Esophagus muscularis mucosa (tissue), 4 donors: ENCODE measurements at places on chromosomes 5 and 9.

GRCh38 chr9:37534412-37534811 is 41.8 kb downstream of the FBXO10 start:
- no peak for DNase-seq

DNA sequence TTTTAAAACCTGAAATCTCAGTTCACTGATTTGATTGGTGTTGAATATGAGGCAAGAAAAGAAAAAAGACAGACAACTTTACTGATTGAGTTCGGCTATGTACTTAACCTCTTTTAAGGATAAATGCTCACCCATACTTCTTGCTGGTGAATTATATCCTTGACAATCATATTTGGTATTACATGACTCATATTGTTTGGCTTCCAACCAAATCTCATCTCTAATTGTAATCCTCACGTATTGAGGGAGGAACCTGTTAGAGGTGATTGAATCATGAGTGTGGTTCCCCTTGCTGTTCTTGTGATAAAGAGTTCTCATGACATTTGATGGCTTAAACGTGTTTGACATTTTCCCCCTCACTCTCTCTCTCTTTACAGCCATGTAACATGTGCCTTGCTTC is 255.6 kb upstream of the IZUMO3 start:
- DNase-seq: no peak

DNA sequence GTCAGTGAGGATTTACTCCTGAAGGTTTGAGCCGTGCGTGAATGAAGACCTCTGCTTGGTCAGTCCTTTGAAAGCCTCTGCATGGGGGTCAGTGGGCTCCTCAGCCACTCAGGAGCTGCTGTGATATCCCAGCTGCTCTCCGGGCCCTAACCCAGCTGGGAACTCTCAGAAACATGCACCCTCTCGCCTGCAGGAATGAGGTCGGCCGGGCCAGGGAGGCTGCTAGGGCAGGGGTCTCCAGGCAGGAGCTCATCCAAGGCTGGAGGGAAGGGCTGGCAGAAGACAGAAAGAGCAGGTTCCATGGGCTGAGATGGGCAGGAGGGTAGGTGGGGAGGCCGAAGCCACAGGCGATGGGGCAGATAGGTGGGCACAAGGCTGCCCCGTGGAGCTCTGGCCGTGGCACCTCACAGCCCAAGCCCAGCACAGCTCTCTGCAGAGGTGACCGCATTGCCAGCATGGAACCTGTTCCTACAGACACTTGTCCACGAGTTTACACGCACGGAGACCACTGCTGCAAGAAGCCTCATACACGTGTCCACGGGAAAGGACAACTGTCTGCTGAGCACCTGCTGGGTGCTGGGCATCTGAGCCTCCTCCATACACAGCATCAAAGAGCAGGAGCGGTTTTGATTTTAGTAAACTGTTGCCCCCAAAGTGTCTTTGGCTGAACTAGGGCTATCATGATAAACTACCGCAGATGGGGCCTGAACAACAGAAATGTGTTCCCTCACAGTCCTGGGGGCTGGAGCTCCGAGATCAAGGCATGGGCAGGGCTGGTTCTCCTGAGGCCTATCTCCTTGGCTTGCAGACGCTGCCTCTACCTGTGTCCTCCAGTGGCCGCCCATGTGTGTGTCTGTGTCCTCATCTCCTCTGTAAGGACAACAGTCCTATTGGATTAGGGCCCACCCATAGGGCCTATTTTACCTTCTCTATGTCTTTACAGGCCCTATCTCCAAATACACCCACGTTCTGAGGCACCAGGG is 85.2 kb upstream of the ADAMTS2 start:
- DNase-seq: no peak

- DNase-seq: no peak
Observed at GRCh38 chr9:111957856-111958631, 61.4 kb downstream of the UGCG start.

GRCh38 chr9:128438343-128439109 is 17.3 kb upstream of the ODF2 start:
- DNase-seq: no peak

GRCh38 chr5:92939428-92939827 is 641.6 kb downstream of the NR2F1-AS1 start:
- no peak for DNase-seq

- no peak for DNase-seq
Observed at GRCh38 chr5:176533894-176534611, 3.1 kb downstream of the RNF44 start.

DNA sequence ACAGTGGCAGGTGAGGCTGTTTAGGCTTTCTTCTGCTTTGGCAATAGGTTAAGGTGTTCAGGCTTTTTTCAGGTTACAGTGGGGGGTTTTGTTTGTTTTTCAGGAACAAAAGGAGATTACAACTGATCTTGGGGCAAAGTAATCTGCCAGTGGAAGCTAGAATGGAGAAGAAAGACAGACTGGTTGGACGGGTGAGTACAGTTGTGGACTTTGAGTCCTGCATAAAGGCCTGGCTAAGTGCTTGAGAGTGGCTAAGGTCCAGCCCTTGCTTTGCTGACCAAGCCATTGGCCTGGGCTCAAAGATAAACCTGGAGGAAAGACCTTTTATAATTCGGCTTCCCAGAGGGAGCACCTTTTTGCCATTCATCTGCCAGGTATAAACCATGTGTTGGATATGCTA is 63.1 kb downstream of the MTMR12 start:
- no peak for DNase-seq

DNA sequence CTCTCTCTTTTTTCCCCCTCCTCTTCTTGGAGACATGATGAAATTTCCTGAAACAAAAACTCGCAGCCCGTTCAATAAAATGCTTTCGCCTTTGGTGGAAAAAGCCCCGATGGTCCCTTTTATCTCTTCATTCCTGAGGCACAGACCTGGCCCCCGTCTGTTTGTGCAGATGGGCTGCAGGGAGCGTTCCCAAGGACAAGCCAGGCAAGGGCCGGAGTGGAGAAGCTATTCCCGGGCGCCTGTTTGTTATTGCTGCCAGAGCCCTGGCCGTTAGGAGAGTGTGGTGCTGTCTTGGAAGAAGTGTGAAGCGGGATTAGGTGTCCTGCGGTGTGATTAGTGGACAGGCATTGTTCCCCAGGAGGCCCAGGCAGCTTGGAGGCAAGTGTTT is 71.9 kb downstream of the SMIM23 start:
- no peak for DNase-seq

- DNase-seq: no peak
Observed at GRCh38 chr9:96222132-96222531, 79.8 kb downstream of the HSD17B3 start.

DNA sequence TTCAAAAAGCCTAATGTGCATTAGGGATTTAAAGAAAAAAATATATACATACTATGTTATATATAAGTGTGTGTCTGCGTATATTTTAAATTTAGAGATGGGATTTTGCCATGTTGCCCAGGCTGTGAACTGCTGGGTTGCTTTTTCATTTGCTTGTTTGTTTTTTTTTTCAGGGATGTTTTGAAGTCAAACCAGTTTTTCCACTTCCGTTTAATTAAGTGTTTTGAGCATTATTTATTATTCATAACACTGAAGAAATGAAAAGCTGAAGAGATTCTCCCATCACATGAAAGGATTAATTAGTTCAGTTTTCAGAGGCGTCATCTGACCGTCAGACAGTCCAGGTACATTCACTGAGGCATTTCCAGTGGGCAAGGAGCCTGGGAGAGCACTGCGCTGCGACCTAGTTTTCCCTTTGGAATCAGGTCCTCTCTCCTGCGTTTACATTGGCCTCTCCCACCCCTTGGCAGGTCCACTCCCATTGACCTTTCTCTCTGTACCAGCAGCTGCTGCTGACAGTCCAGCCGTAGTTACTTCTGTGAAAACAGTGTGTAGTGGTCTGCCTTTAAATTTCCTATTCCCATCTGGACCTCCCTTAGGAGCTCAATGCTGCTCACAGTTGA is 26.0 kb downstream of the ARRDC3 start:
- DNase-seq: peak; percentile 55

DNA sequence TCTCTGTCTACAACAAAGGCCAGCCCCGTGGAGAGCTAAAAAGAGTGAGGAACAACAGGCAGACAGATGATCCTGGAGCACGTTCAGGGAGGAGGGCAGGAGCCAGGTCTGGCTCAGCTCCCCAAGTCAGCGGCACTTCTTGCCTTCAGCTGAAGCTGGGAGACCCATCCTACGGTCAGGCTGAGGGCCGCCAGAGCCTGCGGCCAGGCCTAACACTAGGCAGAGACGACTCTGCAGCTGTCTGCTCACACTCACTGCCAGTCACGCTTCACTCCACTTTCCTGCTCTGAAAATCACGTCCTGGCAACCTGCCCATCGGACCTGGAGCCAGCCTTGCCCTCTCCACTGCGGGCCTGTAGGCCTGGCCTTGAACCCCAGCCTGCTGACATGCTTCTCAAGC is 160.9 kb upstream of the LHFPL2 start:
- DNase-seq: no peak

DNA sequence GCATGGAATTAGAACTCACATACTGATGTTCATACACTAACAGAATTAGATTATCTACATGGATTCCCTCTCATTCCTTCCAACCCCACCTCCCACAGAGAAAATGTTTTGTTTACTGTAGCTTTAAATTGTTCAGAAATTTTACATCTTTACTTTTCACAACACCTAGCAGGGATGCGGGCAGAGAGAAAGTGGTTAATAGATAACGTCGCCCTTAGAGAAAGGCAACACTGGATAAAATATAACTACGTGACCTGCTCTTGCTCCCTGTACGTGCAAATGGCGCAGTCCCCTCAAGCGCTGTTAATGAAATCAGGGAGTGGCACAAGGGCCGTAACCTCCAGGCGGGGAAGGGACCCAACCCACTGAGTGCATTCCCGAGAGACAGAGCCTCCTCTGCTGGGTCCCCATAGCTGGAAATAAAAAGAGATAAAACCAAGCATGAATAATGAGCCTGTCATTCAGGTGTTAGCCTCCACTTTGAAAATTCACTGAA is 125.3 kb upstream of the DAPK1 start:
- DNase-seq: no peak

DNA sequence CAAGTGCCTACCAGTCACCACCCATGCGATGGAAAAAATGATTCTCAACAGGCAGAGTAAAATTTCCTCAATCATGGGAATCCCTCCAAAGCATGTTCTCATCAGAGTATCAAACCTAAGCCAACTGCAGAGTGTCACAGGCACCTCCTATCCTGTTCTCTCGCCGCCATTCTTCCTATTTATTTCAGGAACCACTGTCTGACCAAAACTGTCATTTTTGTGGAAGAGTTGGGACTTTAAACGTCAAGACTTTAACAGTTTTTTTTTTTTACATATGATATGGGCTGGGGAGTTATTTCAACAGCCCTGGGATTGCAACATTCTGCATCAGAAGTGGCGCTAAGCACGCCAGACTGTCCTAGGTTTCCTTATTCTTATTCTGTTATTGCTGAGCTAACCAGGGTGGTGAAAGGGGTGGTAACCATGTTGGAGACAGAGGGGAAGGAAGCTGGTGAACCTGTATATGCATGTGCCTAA is 29.5 kb downstream of the PFDN1 start:
- DNase-seq: no peak

GRCh38 chr9:75962013-75962661 is 71.7 kb downstream of the PCSK5 start:
- DNase-seq: no peak

GRCh38 chr5:74500110-74500917 is 140.2 kb downstream of the ENC1 start:
- no peak for DNase-seq

GRCh38 chr5:109844148-109844547 is 154.4 kb downstream of the MAN2A1 start:
- no peak for DNase-seq

GRCh38 chr5:76742583-76742982 is 26.7 kb downstream of the F2R start:
- DNase-seq: no peak

DNA sequence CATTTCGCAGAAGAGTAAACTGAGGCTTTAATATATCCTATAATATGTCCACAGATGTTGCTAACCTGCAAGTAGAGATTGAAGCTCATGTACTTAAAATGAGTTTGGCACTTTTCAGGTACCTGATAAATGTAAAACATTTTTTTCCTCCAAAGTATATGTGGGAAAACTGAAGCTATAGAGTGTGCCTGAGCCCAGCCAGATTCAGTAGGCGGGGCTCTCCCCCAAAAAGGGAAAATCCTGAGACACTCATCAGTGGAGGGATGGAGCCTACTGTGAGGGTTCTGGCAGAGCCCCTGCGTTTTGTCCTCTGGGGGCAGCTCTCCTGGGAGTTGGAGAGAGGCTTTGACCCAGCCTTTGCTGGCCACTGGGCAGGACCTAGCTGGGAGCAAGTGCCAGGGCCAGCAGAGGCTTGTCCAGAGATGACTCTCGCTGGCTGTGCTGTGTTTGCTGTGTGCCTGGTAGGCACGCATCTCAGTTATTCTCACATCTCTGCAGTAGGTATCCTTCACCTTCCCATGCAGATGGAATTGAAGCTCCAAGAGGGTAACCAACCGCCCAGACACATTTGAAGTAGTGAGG is 81.1 kb upstream of the SPRY4 start:
- DNase-seq: no peak

GRCh38 chr5:131513780-131514179 is 121.2 kb downstream of the RAPGEF6 start:
- no peak for DNase-seq

- no peak for DNase-seq
Observed at GRCh38 chr5:98296426-98296825, 477.0 kb upstream of the RGMB start.

DNA sequence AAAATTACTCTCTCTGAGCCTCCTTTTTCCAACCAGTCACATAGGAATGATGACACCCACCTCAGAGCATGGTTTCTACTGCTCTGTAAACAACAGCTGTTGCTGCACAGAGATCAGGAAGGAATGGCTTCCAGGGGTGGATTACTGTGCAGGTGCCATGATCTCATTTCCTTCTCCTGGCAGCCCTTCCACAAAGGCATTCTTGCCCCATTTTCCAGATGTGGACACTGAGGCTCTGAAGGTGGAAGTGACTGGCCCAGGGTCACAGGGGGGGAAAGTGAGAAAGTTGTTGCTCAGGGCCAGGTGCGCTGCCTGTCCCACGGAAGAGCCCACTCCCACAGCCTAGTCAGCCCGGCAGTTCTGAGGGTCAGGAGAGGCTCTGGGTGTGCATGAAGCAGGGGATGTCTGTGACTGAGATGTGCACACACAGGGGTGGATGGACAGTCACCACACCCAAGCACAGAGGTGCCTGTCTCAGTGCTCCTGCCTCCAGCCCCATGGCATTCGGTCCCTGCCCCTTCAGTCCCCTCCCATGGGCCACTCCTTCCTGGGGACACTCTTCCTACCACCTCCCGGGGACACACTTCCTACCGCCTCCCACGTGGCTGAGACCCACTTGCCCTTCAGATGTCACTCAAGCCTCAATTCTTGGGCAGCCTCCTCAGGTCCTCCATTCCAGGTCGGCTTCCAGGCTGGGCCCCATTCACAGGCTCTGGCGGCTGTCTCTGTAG is 17.0 kb downstream of the FGFR4 start:
- no peak for DNase-seq

GRCh38 chr9:7704543-7704942 is 95.0 kb downstream of the DMAC1 start:
- DNase-seq: no peak

DNA sequence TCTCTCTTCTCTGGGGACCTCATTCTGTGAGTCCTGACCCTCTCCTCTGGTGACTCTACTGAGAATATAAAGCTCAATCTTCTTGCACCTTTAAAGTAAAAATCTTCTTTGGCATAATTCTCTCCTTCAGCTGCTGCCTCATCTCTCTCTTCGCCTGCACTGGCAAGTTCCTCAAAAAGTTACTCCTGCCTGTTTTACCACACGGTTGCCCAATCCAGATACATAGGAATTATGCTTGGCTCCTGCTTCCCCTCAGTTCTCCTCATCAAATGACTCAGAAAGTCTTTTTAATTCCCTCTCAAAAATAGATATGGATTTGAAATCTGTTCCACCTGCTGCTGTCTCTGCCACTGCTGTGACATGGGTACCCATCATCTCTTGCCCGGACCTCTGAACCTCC is 14.4 kb upstream of the HRCT1 start:
- no peak for DNase-seq

GRCh38 chr9:18299449-18299848 is 174.5 kb upstream of the ADAMTSL1 start:
- DNase-seq: no peak
